ENCODE measurements at places on chromosomes 7 and 10. TPM values are rescaled to one million over a fixed set of nuclear protein-coding genes. Genes with fewer than 3 reads are reported as not detected.

- DNase-seq: no peak
These were observed 19.0 kb downstream of the TMEM236 start for GRCh38 chr10:17771017-17771416.

GRCh38 chr7:117210397-117210796 is 112.5 kb downstream of the WNT2 start:
- DNase-seq: no peak

DNA sequence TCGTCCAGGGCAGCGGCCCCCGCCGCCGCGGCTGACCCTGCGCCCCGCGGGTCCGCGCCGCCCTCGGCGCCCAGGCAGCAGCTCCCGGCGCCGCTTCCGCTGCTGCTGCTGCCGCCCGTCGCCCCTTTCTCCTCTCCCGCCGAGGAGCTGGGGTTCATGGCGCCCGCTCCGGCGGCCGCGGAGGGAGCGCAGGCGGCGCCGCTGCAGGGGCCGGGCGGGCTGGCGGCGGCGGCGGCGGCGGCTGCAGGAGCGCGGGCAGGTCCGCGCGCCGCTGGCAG is 286 bp downstream of the DGKI start:
- DNase-seq: no peak

Gene PRSS37
- not detected for total RNA-seq

GRCh38 chr7:142885311-142886230 is at the start of gene TRPV6:
TRPV6 (minus strand) TSS chr7:142885745.
- peak; percentile 77 for DNase-seq

DNA sequence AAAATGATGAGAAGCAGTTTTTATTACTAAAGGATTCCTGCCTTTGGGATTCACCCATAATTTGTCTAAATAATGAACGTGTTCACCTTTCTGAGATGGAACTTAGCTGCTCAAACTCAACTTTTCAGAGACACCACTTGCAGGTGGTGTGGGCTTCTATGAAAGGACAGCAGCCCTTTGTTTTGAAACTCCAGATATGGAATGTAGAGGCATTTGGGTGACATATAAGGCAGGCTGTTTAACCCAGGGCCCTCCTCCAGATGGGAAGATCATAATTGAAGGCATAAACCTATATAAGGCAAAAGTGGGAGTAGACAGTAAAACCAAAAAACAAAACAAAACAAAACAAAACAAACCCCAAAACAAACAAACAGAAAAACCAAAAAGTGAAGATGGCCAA is 11.9 kb upstream of the HUS1 start:
- no peak for DNase-seq

GRCh38 chr10:63241841-63242281 is 108.7 kb downstream of the NRBF2 start:
- DNase-seq: no peak

DNA sequence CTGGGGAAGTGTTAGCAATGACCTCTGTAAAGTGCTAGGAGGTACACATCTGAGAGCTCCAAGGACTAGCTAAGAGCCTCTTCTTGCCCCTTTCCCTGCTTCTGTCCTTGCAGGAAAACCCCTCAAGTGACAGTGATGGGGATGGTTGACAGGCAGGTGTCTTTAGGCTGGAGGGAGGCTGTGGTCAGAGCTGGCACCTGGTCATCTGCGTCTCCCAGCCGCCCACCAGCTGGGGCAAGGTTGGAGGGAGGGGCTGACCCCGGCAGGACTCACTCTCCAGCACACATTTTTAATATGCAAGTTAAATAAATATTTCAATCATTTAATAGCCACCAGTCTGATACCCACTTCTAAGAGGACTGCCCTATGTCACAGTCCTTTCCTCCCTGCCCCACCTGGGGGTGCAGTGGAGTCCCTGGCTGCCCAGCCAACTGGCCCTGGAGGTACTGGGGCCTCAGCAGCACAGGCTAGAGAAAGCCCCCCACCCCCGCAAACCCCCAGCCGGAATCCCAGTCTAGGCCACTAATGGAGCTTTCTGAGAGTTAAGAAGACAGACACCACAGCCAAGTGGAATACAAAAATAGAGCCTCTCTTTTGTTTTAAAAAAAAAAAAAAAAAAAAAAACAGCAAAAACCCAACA is 6.3 kb downstream of the FGF8 start:
- no peak for DNase-seq

DNA sequence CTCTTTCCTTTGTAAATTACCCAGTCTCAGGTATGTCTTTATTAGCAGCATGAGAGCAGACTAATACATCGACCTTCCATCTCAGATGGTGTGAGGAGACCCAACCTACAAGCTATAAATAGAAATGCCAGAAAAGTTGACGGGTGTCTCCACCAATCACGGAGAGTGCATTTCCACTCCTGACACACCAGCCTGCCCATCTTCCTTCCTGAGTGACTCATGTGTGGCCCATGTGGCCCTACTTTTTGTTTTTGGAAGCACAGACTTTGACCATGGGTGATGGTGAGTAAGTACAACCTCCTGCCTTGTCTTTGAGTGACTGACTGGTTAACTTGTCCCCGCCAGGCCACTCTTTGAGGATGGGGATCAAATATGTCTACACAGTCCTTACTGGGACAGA is 147.0 kb downstream of the OAT start:
- DNase-seq: no peak

Gene OR6B1
- total RNA-seq: not detected

Gene TFPI2
- total RNA-seq: 27.9 TPM

DNA sequence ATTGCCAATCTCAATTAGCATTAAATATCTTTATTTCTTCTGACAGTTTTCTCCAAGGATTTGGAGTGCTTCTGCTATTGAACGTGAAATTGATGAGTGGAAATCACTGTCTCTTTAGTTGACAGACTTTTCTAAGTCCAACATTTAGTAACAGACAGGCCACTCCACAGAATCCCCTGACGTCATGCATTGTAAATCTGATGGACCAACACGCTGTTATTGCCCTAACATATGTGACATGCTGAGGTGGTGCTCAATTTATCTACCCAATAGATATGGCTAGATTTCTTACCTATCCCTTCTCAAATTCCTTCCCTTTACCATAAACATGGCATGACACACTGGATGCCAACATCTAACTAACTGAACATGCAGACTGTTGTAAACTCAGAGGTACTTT is 240.6 kb upstream of the DGKB start:
- DNase-seq: no peak
